ENCODE measurements at places on chromosomes 12 and 14.

GRCh38 chr12:80776706-80777105, 60.0 kb downstream of the MYF5 start:
- DNase-seq: no peak

GRCh38 chr14:75070383-75070782, 942 bp downstream of the ZC2HC1C start:
- DNase-seq: no peak

DNA sequence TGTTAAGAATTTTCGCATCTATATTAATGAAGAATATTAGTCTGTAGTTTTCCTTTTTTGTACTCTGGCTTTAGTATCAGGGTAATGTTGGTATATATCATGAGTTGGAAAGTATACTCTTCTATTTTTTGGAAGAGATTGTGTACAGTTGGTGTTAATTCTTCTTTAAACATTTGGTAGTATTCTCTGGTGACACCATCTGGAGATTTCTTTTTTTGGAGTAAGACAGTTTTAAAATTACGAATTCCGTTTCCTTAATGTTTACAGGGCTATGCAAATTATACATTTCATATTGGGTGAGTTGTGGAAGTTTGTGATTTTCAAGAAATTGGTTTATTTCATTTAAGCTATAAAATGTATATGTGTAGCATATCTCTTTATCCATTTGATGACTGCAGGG, 183.8 kb upstream of the NOS1 start:
- DNase-seq: no peak

DNA sequence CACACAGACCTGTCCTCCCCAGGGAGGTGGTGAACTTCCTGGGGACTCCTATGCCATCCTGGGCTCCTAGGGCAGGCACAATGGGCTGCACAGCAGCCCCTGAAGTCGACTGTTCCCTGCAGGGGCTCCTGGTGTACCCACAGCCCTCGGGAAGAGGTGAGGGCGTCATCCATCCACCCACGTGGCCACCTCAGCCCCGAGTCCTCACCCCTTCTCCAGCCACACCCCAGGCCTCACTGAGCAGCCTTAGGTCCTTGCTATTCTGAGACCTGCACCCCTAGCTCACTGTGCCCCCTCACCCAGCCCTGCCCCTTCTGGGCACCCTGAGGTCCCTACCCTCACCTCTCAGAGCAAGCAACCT, 38.9 kb downstream of the BEGAIN start:
- no peak for DNase-seq

DNA sequence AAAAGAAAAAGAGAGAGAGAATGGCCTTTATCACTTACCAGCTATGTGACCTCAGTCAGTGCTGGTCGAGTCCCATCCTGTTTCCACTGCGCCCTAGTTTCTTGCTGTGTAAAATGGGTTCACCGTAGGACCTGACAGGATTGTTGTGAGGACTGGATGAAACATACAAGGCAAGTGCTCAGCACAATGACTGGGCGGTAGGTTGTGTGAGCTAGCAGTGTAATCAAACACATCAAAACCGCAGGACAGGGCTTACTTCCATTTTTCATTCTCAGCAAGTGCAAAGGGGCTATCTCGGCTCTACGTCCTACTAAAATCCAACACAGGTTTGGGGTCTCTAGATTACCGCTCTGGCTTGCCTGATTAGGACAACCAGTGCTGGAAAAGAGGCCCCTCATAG, 36.4 kb upstream of the ATXN2 start:
- no peak for DNase-seq

DNA sequence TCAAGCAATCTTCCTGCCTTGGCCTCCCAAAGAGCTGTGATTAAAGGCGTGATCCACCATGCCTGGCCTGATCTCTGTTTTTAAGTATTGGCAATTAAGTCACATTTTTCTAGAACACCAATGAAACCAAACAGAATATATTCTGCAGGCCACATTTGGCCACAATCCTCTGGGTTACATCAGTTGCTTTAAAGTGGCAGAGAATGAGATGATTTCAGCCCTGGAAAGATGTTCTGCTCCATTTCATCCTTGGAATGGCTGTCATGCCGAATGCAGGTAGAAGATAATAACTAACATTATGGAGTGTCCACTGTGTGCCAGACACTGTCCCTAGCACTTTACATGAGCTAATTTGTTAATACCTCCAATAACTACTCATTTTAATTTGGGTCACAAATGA, 154.4 kb downstream of the PTPN11 start:
- DNase-seq: no peak

DNA sequence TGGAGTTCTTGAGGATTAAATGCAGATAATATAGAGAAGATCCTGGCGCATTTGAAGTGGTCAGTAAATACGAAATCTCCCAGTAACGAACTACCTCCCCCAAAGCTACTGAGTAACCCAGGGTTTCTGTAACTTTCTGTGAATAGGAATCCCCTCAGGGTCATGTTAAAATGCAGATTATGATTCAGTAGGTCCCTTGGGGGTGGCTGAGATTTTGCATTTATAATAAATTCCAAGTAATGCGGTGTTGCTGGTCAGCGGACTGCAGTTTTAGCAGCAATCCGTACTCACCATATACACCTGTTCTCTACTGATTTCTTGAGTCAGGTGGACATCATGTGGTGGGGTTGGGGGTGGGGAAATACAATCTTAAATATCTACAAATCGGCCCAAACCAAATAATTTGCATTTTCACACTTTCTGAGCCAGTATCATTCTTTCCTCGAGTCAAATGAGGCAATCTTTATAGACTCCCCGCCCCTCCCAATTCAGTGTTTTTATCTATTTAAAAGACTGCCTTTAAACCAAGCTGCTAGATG, 868 bp downstream of the SPATA7 start:
- DNase-seq: no peak

DNA sequence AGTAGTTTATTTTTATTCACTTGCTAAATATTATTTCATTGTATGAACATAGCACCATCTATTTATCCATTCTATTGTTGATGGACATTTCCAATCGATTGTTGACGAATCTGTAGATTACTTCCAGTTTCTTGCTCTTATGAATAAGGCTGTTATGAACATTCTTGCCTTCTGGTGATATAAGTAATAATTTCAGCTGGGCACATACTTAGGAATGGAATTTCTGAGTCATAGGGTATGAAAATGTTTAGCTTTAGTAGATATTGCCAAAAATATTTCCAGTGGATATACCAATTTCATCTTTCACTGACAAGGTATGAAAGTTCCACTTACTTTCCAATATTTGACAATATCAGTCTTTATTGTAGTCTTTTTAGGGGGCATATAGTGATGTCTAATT, 468.5 kb downstream of the ETNK1 start:
- DNase-seq: no peak

DNA sequence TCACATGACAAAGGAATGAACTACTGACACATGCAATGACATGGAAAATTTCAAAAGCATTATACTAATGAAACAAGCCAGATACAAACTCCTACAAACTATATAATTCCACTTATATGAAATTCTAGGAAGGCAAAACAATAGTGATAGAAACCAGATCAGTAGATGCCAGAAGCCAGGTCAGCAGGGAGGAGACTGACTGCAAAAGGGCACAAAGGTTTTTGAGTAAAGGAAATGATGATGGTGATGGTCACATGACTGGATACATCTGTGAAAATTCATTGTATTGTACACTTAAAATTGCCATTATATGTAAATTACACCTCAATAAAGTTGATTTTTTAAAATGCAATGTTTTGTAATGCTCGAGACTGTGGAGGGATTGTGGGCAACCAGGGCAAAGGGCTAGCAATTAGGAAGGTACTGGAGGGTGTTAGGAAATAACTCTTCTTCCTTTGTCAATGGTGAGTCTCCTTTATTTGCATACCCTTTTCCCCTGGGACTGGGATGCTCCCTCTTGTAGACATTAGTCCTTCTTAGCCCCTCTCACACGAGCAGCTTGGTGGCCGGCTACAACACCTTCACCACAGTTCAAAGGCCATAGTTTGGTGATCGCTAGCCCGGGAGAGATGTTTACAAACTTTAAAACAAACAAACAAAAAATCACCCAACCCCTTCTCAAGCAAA, 6.7 kb upstream of the PRPF40B start:
- no peak for DNase-seq

GRCh38 chr12:126772171-126772864, 1494.7 kb upstream of the TMEM132C start:
- peak; percentile 76 for DNase-seq

- no peak for DNase-seq
Measured at GRCh38 chr14:26286913-26287205, 311.0 kb downstream of the NOVA1 start.

- no peak for DNase-seq
Measured at GRCh38 chr12:27460471-27460978, 14.0 kb downstream of the SMCO2 start.

- DNase-seq: no peak
Measured at GRCh38 chr12:57477710-57478681, 1.7 kb downstream of the ARHGAP9 start.

DNA sequence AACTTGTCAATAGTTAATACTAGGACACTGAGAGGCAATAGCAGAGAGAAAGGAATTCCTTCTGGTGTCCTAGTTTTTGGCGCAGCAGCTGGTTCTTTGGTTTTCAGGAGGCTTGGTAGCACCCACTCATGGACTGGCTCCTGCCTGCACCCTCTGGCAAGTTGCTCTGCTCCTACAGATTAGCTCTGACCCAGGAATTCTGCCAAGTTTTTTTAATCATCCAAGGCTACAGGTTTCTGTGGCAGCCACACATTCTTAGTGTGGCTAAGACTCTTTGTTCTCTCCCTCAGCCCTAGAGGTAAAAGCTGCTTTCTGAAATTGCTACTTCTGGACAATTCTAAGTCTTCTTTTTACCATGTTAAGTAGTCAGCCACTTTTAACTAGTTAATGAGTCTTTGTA, 72.0 kb upstream of the FKBP4 start:
- DNase-seq: no peak

DNA sequence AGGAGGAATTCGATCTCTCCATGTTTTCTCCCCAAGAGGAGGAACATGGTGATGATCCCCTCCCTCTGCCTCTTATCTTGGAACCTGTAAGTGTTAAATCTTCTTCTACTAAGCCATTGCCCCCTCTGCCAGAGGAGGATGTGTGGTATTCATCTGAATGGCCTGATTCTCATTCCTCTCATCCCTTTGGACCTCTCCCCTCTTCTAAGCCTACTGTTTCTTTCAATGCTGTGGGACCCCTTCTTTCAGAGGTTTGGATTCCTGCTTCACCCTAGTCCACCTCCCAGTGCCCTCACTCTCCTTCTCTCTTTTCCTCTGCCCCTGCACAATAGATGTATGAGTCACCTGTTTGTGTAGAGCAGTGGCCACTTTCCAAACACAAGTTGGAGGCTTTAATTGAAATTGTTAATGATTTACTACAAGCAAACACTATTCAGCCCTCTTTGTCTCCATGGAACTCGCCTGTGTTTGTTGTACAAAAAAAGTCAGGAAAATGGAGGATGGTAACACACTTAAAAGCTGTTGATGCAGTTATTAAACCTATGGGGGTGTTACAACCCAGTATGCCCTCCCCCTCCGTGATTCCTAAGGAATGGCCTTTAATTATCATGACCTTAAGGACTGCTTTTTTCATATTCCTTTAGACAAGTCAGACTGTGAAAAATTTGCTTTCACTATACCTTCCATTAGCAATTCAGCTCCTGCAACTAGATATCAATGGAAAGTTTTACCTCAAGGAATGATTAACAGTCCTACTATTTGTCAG, 192.1 kb upstream of the ALG10B start:
- DNase-seq: no peak

DNA sequence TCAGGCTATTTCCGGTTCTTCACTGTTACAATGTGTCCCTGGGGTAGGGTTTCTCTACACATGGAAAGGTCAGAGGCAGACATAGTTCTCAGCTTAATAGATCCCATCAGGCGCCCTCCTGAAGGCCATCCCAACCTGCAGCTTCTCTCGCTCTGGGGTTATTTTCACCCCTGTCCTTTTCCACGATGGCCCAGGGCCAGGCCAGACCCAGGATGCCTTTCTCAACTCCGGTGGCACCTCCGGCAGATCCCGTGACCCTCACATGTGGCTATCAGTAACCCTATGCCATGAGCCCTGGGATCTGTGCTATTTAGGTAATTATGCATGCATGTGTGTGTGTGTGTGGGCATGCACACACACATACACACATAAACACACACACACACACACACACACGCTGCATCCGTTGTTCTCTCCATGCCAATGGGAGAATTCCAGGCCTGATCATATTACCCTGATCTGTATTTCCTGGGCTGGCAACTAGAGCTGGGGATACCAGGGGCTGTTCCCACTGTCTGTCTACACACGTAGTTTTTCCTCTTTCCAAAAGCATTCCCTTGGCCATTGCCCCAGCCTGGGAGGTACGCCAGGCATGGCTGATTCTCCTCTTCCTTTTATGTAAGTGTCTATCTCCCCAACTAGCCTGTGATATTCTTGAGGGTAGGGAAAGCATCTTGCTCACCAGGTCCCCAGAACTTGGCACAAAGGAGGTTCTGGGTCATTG, 51.2 kb upstream of the NOS1 start:
- no peak for DNase-seq

DNA sequence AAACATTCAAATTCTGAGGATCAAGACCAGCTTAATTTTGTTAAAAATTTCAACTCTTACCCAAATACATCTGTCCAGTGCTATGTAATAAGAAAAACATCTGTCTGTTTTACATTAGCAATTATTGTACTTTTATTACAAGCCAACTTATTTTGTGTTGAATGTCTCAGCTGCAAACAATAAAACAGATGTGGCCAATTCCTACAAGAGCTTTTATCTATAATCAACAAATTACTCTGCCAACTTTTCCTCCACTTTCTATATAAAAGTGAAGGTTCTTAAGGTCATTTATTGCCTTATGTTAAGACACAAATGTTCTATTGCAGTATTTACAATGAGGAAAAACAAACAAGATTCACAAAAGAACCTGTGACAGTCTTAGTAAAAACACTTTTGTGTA, 72.7 kb downstream of the NOVA1 start:
- DNase-seq: no peak

DNA sequence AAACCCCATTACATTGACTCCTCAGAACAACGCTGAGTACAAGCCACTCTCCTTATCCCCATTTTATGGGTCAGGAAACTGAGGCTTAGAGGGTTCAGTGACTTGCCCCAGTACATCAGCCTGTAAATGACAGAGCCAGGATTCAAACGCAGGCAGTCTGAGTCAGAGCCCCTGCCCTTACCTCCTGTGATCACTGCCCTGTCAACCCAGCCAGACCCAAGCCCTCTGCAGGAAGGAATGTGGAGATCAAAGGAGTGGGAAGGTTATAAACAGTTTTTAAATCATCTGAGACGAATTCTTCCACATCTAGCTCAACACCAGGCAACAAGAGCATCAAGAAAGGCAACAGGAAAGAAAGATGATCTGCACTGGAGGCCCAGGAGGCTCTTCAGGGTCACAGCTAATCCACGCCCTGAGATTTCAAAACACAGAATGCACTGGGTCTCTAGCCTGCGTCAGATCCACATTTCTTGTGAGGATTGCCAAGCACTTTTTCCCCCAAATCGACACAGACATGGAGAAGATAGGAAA, 38.5 kb downstream of the SPTB start:
- peak; percentile 13 for DNase-seq

All from HS-5 (cell line).